GM23338 (cell line): ENCODE measurements at places on chromosomes 12 and 14.

- no peak for DNase-seq
These were observed 96.7 kb downstream of the ETV6 start for GRCh38 chr12:11746024-11746771.

GRCh38 chr14:73567951-73568885 lies 795 bp upstream of the ACOT2 start:
- no peak for DNase-seq

GRCh38 chr12:82904219-82904790 lies 217.6 kb downstream of the TMTC2 start:
- no peak for DNase-seq

- DNase-seq = no peak
These were observed 108.7 kb downstream of the PTGER2 start for GRCh38 chr14:52422650-52423356.

- DNase-seq = no peak
These were observed 25.2 kb upstream of the PPFIBP1 start for GRCh38 chr12:27498761-27499160.

- DNase-seq = no peak
These were observed 40.0 kb downstream of the BTG1 start for GRCh38 chr12:92105676-92106075.

- no peak for DNase-seq
These were observed 94.3 kb upstream of the GPHB5 start for GRCh38 chr14:63413009-63413408.

GRCh38 chr14:68828698-68829097 lies 35.8 kb upstream of the ZFP36L1 start:
- no peak for DNase-seq

GRCh38 chr14:105151838-105152793 lies 16.5 kb downstream of the JAG2 start:
- no peak for DNase-seq

DNA sequence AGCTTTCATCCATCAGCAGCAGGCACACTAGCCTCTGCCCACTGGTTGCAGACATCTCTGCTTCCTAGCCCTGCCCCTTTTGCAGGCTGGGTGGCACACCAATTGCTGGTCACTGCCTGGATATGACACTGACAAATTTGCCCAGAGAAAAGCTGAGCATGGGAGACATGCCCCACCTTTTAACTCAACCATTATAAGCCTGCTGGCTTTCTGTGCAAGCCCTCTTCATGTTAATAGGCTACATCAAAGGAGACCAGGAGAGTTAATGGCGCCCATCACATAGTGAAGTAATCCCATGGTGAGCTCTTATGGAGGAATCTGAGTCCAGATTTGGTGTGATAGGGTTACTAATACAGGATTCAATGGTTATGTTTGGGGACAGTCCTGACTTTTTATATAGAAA lies 139.2 kb downstream of the KICS2 start:
- DNase-seq = no peak

- DNase-seq = peak; percentile 84
These were observed 67.4 kb downstream of the LGMN start for GRCh38 chr14:92680781-92681650.

- DNase-seq = no peak
These were observed 106.0 kb upstream of the CCDC196 start for GRCh38 chr14:66380143-66380542.

DNA sequence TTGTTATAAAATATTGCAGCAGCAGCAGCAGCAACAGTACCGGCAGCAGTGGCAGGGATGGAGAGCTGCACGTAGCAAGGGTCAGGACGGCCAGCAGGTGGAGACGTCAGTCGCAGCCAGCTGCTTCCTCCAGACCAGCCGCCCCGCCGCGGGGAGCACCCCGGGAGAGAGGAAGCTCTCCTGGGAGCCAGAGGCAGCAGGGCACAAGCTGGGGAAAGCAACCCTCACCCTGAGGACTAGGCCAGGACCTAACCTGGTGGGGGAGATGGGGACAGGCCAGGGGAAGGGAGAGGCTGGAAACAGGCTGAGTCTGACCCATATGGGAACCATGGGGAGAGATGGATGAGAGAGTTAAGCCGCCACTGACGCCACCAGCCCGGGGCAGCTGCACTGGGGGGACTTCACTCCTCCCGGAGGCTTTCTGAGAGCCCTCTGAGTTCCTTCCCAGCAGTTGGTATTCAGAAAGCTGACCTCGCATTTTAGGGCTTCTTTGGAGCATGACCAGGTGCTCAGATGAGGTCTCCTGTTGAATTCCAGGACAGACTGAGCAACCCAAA lies 56.3 kb downstream of the SPTB start:
- peak; percentile 90 for DNase-seq

- DNase-seq = no peak
These were observed 8.4 kb upstream of the EP400 start for GRCh38 chr12:131941116-131941986.

DNA sequence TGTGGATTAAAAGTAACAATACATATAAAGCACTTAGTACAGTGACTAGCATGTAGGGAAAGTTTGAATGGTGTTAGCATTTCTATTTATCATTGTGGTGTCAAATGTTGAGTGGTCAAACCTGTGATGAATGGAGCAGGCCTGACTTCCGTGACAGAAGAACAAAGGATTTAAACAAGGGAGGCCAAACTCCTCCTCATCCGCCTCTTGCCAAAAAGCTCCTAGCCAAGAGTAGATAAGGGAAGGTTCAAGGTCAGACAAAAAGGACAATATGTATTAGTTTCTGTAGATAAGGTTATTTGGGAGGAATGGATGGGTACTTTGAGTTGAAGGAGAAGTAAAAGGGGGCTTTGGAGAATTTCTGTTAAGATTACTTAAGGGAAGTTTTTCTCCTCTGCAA lies 6.5 kb downstream of the RNASE7 start:
- no peak for DNase-seq

DNA sequence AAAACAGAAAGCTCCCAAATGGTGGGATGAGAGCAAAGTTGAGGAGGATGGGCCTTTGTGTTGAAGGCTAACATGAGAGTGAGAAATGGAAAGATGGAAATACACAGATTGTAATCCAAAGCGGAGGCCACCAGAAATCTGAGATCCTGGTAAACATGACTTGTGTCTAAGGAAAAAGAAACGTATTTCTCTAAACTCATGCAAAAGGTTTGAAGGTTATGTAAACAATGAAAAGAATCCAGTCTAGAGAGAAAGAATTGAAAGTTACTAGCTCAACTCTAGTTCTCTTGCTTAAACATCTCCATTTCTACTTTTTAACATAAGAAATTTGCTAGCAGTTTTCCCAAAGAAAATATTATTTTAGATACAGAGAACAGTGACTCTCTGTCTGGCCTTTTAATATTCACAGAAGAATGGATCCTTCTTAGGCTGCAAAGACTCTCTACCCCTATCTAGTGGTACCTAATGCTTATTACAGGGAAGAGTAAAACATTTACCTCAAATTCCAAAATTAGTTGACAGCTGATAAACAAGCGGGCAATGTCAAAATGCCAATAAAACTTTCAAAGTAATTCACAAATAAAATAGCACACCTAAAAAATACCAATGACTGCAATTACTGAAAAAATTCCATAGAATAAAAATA lies 75.8 kb upstream of the SOX5 start:
- DNase-seq = peak; percentile 52

GRCh38 chr12:109092497-109093021 lies 713 bp downstream of the ALKBH2 start:
- no peak for DNase-seq

- DNase-seq = no peak
These were observed 19.4 kb downstream of the ABCB9 start for GRCh38 chr12:122946690-122947341.

DNA sequence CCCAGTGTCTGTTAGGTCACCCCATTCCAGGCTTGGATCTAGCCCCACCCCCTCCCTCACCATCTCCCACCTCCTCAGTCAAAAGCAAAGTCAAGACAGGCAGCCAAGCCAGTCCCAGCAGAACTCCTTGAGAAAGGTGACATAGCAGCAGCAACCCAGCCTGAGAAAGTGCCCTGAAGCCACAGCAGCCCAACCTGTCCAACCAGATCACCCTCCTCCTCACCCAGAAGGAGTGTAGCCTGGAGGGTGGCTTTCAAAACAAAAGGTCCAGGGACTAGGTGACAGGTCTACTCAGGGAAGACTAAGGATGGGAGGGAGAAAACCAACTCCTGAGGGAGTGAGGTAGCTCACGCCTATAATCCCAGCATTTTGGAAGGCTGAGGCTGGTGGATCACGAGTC lies 5.2 kb downstream of the RAB15 start:
- DNase-seq = no peak

GRCh38 chr12:73383584-73384222 lies 1111.5 kb downstream of the TRHDE start:
- no peak for DNase-seq

- DNase-seq = no peak
These were observed 566.1 kb upstream of the MIS18BP1 start for GRCh38 chr14:45819107-45819506.

DNA sequence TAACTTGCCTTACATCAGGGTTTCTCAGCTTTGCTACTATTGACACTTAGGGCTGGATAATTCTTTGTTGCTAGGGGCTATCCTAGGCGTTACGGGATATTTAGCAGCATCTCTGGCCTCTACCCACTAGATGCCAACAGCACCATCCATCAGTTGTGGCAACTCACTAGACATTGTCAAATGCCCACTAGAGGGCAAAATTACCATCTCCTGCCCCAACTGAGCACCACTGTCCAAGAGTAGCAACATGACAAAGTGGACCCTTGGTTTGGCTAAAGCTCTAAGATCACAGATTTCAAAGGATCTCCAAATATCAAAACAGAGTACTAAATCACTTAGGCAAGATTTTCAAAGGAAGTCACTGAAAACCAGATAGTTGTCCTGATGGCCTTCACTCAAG lies 251.7 kb upstream of the TBX3 start:
- peak; percentile 16 for DNase-seq

DNA sequence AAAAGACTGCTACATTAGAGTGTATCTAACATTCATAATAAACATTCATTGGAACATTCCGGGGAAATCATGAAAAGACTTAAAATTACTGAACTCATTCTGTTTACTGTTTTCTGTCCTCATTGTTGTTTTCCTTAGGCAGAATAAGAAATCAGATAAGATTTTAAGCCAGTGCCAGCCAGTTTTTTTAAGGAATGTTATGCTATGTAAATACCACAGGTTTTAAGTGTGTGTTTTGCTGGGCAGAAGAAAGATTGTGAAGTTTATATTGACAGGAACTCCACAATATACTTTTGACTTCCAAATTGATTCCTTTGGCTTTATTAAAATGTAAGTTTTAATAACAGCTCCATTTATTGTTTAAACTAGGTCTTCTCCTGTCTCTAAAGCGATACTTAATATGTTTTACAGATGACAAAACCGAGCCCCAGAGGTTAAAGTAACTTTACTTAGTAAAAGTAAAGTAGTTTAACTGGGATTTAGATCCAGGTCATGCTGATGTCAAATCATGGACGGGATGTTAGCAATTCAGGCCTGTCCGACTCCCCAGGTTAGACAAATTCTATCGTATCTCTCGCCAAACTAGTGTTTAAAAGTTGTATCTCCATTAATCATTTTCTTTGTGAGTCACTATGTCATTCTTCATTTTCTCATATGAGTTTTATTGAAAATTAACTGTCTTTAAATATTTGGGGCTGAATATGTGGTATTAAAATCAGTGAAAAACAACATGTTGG lies 1.7 kb downstream of the LARP4 start:
- no peak for DNase-seq

DNA sequence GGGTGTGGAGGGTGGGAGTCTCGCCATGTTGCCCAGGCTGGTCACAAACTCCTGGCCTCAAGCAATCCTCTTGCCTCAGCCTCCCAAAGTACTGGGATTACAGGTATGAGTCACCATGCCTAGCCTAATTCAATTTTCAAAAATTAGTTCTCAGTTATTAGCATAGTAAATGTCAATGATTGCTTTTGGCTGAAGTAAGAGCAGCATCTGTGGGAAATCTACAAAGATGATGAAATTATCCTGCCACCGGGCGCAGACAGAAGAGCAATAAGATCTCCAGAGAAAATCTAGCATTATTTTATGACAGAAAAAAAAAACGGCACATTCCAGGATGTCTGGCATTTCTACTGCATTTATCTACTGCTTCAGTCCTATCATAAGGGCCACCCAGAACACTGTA lies 97.9 kb upstream of the DAAM1 start:
- no peak for DNase-seq

DNA sequence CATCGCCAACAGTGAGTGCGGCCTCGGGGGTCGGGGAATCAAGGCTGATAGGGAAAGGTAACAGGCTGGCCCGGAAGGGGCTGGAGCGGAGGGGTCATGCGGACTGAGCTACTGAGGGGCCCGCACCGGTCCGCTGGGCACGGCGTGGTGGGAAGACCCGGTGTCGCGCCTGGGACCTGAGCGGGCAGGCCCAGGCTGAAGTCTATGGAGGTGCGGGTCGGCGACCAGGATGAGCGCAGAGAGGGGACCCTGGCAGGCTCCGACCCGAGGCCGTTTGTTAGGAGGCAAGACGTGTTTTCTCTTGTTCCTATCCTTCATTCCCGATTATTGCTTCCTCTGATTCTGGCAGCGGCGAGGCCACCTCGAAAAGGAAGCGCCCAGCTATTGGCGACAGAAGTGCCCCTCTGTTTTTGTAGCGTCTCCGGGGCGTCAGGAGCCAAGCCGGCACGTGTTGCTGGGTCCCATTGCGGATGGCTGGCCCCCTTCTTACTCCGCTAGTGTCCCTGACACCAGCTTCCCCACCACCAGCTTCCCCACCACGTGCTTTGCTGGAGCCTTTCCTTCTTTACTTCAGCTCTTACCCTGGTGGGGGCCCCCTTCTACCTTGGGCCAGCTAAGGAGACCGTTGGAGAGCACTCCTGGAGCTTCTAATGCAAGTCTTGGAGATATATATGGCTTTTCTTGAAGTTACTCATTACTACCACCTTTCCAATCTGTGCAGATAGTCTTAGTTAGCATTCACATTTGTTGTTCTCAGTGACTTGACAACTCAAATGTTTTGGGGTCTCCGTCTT lies 653 bp downstream of the PA2G4 start:
- DNase-seq = peak; percentile 39

GRCh38 chr12:6476489-6476888 lies 6.0 kb upstream of the VAMP1 start:
- no peak for DNase-seq

DNA sequence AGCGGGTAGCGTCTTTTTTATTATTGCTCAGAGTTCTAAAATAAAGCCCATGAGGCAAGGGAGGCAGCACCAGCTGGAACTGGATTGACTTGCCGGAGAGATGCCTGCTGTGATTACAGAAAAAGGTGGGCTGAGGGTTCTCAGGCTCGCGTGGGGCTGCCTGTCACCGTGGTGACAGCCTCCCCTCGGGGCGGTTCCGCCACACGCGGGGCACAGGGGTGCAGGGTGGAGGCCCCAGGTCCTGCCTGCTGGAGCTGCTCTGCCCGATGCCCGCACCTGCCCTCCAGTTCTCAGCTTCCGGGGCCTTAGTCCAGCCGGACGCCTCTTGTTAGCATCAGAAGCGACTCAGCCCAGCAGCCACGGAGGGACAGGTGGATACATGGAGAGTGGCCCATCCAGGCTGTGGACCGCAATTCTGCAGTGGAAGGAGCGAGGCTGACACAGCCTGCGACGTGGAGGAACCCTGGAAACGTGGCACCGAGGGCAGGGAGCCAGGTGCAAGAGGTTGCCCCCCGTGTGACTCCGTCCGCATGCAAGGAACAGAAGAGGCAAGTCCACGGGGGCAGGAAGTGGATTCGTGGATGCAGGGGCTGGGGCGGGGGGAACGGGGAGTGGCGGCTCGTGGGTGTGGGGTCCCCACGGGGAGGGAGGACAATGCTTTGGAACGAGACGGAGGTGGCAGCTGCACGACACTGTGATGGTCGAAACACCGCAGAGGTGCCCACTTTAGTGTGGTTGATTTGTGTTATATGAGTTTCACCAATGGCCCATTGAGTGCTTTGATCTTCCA lies 79.5 kb downstream of the GALNT9 start:
- no peak for DNase-seq
